ENCODE measurements at places on chromosomes 2 and 18. TPM values are rescaled to one million over a fixed set of nuclear protein-coding genes. Genes with fewer than 3 reads are reported as not detected.

The GPR55 gene
- polyA plus RNA-seq = not detected

The VAMP8 gene
- polyA plus RNA-seq = 17.2 TPM

The TEX44 gene
- polyA plus RNA-seq = not detected

The LIMS4 gene
- polyA plus RNA-seq = not detected

The SERPINB12 gene
- polyA plus RNA-seq = 0.92 TPM

The PSMA8 gene
- polyA plus RNA-seq = not detected

The RUFY4 gene
- 0.30 TPM for polyA plus RNA-seq

The CBLN2 gene
- polyA plus RNA-seq = 0.25 TPM

The NRP2 gene
- 15.2 TPM for polyA plus RNA-seq
